Memory B cell (primary cell): ENCODE measurements at places on chromosomes 6 and 20.

DNA sequence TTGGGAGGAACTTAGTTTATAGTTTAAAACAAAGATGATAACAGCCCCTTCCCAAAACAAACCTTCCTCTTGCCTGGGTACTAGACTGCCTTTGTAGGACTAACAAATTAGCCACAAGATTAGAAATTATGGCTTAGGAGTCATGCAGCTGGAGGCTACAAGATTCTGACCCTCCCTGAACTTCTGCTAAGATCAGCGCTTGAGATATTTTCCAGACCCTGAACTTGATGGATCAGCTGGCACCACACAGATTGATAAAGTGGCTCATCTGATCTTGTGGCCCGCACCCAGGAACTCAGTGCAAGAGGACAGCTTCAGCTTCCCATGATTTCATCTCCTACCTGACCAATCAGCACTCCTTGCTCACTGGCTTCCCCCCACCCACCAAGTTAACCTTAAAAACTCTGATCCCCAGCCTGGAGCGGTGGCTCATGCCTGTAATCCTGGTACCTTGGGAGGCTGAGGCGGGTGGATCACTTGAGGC is 5.9 kb upstream of the SERINC3 start:
- no peak for DNase-seq

GRCh38 chr6:82861121-82861520 is 204.5 kb downstream of the UBE3D start:
- no peak for DNase-seq

DNA sequence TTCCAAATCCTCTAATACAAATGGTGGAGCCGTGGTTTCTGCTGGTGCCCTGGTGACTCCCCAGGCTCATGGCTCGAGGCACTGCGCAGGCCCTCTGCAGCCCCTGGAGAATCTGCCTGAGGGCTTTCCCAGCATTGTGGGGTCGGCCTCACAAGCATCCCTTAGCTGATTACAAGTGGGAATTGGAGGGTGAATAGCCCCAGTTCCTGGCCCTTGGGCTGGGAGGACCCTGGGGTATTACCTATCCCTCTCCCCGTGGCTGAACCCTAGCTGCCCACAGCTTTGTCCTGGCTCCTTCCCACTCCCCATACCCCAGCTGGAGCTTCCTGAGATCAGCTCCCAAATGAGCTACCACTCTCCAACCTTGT is 212.2 kb upstream of the CST7 start:
- DNase-seq = no peak

DNA sequence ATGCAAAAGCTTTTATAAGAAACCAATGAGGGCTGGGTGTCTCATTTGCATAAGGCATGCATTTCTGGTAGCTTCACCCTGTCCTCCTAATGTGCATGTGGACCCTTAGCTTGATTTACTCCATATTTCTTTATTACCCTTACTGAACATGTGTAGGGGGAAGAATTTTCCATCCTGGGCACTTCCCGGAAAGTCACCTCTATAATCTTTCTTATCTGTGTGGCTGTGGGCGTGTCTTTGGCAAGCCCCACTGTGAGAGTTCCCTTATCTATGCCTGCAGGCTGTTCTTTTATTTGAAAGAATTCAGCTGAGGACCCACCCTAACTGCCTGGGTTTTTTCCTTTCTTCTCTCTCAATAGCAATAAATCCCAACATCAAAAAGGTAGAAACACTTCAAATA is 627.8 kb downstream of the DOK5 start:
- no peak for DNase-seq

- no peak for DNase-seq
Measured at GRCh38 chr6:20211037-20211940, 980 bp downstream of the MBOAT1 start.

DNA sequence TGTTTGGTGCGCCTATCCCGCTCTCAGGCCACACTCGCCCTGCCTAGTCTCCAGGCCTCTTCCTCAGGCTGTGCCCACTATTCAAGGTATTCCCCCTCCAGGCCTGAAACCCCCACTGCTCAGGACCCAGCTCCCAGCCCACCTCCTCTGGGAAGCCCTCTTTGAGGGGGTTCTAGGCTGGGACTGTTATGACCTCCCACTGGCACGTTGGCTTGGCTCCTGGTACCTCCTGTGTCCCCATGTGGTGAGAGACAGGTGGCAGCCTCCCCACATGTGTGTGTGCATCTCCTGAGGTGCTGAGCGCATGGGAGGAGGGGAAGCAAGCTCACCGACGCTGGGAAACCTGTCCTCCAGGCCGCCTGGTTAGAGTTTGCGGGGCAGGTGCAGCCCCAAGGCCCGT is 82.5 kb downstream of the EDN3 start:
- DNase-seq = no peak

DNA sequence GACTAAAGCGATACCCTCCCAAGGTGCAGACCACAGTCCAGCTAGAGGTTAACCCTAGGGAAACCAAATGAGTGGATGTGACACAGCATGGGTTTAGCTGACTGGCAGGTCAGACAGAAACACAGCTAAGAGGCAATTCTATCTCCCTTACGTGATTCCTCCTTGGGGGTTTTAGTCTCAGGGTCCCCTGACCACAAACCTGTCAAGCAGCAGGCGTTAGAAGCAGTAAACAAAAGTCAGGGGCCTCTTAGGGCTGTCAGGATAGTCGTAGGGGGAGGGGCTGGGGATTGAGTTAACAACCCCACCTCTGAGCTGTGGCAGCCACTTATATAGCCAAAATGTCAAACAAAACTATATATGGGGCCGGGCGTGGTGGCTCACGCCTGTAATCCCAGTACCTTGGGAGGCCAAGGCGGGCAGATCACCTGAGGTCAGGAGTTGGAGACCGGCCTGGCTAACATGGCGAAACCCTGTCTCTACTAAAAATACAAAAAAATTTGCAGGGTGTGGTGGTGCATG is 13.6 kb downstream of the KCNK5 start:
- DNase-seq = no peak

DNA sequence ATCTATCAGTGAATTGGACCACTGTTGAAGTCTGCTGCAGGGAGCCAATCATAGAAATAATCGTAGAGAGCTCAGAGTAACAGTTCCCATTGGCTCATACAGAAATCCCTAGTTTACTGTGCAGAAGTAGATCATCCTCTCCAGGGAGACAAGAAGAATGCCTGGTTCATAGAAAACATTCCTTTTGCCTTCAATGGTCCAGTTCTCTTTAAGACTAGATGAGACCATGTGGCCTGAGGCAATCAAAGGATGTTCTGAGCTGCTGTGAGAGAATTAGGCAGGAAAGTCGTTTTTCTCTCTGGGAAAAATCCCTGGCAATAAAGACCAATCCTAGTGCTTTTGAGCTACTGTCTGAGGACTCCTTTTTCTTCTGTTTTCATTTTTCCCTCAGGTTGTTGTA is 208.4 kb downstream of the CENPW start:
- no peak for DNase-seq

DNA sequence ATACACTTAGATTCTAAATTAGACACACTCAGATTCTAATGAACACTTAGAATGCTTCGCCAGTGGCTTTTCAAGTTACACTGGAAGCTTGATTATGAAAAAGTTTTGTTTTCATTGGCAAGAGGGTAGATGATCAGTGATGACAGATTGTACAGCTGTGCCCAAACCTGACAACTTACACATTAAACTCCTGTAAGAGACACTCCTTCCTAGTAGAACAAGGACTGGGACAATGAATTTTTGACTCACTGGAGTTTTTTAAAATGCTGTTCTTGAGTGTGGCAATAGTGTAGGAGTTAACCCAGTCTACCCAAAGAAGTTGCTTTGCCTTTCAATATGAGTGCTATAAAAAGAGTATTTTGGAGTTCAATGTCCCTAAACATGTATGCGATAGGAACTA is 140.8 kb downstream of the SLC16A10 start:
- DNase-seq = no peak

DNA sequence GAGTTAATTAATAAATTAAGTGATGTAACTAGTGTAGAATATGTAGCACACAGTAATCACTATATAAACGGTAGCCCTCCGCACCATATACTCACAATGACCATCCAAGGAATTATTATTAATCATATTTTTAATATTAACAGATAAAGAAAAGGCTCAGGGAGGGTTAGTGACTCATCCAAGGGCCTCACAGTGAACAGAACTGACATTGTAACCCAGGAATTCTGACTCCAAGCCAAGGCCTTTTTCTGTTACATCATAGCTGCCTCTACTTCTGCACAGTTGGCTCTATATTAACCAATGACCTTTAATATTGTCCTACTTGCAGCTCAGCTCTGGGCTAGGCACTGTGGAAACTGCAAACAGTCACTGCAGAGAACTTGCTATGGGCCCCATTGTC is 117.5 kb upstream of the SIRPG start:
- no peak for DNase-seq

DNA sequence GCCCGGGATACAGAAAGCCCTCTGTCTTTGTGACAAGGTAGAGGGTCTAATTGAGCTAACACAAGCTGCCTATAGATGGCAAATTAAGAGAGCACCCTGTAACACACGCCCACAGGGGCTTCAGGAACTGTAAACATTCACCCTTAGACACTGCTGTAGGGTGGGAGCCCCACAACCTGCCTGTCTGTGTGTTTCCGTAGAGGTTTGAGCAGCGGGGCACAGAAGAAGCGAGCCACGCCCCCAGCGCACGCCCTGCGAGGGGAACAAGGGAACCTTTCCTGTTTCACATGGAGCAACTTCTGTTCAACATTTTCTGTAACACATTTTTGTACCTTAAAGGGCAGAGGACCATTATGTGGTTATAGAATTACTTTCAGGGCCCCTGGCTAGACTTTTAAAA is 231.7 kb upstream of the EXOC2 start:
- no peak for DNase-seq

- no peak for DNase-seq
Measured at GRCh38 chr6:142900227-142900971, 44.6 kb downstream of the HIVEP2 start.

DNA sequence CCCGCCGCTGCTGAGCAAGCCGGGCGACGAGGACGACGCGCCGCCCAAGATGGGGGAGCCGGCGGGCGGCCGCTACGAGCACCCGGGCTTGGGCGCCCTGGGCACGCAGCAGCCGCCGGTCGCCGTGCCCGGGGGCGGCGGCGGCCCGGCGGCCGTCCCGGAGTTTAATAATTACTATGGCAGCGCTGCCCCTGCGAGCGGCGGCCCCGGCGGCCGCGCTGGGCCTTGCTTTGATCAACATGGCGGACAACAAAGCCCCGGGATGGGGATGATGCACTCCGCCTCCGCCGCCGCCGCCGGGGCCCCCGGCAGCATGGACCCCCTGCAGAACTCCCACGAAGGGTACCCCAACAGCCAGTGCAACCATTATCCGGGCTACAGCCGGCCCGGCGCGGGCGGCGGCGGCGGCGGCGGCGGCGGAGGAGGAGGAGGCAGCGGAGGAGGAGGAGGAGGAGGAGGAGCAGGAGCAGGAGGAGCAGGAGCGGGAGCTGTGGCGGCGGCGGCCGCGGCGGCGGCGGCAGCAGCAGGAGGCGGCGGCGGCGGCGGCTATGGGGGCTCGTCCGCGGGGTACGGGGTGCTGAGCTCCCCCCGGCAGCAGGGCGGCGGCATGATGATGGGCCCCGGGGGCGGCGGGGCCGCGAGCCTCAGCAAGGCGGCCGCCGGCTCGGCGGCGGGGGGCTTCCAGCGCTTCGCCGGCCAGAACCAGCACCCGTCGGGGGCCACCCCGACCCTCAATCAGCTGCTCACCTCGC is 1.5 kb downstream of the ARID1B start:
- peak; percentile 55 for DNase-seq

- no peak for DNase-seq
Measured at GRCh38 chr6:113626475-113626874, 230.7 kb upstream of the MARCKS start.

DNA sequence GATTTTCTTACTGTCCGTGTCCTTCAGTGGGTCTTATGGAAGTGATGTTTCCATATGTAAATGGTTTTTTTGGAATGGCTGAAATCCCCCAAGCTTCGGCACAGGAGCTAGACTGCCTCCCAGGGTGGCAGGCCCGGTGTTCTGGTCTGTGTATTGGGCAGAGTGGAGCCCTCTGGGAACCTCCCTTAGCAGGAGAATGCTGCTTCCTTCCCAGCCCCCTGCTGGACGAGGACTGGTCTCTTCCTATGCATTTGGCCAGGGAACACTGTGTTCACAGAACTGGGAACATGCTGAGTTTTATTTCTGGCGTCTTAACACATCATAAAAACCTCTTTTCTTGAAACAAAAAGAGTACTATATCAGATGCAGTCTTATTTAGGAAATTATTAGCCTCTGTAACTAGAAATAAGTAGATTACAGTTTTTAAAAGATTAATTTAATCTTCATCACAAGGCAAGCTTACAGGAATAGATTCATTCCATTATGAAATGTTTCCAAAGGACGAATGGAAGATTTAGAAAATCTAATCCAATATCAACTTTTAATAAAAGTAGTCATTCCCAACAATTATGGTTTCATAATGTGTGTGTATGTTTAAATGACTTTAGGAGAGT is 56.6 kb downstream of the SYTL3 start:
- DNase-seq = no peak

GRCh38 chr20:10792291-10792690 is 118.5 kb upstream of the JAG1 start:
- no peak for DNase-seq
